ENCODE measurements at places on chromosomes 5 and 9.

DNA sequence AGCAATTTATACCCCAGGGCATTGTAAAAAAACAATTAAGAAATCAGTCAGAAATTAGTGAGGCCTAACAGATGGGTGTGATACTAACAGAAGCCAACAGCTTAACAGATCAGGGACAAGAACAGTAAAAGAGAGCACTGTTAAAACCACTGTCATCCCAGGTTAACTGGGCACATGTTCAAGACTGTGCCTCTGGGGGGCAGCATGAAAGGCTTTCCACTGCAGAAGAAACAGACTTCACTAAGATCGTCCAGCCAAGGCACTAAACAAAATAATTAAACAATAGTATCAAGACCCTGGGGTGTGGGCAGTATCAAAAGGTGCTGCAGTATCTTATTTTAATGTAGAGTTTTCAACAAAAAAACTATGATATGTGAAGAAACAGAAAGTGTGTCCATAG lies 43.5 kb downstream of the FBN2 start:
- no peak for DNase-seq

- DNase-seq, result no peak
Observed at GRCh38 chr5:135027697-135028615, 6.1 kb downstream of the PITX1 start.

- no peak for DNase-seq
Observed at GRCh38 chr5:1235379-1235778, 10.2 kb downstream of the SLC6A18 start.

DNA sequence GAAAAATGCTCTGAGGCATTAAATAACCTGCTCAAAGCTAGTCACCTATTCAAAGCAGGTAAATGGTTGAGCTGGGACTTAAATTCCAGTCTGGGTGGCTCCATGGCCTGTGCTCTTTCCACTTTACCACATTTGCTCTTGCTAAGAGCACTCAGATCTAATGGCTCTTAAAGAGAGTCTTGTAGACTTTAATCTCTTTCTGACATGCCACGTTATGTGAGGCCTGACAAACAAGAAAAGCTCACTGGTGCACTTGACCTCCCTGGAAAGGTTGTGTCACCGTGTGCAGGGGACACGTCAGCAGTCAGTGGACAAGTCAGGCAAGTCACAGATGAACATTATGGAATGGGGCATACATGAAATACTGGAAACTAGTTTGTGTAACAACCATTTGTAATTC lies 129.9 kb upstream of the RPS23 start:
- DNase-seq, result no peak

DNA sequence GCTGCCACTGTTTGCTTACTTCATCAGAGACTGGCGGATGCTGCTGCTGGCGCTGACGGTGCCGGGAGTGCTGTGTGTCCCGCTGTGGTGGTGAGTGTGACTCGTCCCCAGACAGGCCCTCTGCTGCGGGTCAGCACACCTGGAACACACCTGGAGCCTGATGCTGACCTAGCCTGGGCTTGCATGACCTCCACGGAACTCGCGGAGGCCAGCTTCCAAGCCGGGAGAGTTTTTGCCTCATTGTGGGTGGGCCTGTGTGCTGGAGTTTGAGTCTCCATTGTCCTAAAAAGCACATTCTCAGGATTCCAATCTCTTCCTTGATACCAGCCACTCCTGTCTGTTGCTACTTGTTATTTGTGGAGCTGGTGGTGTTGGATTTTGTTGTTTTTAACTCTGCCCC lies 28.1 kb downstream of the SLC22A4 start:
- DNase-seq, result no peak

GRCh38 chr9:128145536-128145935 lies 3.7 kb upstream of the LCN2 start:
- no peak for DNase-seq

DNA sequence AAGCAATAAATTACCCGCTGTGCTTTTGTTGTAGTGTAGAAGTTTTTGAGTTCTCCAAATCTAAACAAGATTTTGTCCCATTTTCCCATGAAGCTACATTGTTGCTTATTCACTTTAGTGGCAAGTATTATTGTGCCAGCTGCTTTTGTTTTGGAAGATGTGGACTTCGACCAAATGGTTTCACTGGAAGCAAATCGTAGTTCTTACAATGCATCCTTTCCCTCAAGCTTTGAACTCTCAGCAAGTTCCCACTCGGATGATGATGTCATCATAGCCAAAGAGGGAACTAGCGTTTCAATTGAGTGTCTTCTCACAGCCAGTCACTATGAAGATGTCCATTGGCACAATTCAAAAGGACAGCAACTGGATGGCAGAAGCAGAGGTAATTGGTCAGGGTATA lies 10.9 kb downstream of the MFAP3 start:
- DNase-seq, result peak; percentile 62

DNA sequence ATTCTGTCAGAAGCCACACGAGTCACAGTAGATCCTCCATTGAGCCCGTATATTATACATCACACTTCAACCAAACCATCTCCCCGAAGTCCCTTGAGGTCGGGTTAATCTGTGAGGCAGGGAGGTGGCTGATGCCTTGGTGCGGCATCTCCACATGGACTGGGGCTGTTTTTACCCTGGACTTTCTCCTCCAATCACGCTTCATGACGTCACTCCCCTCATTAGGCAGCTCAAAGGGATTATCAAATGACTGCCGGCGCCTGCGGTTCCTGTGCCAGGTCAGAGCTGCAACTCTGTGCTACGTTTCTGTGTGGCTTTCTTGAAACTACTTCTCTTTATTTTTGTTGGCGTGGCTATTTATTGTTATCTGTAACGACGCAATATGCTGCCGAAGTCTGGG lies 53.7 kb downstream of the TMOD1 start:
- no peak for DNase-seq

GRCh38 chr5:120510098-120510637 lies 46.1 kb downstream of the PRR16 start:
- no peak for DNase-seq

DNA sequence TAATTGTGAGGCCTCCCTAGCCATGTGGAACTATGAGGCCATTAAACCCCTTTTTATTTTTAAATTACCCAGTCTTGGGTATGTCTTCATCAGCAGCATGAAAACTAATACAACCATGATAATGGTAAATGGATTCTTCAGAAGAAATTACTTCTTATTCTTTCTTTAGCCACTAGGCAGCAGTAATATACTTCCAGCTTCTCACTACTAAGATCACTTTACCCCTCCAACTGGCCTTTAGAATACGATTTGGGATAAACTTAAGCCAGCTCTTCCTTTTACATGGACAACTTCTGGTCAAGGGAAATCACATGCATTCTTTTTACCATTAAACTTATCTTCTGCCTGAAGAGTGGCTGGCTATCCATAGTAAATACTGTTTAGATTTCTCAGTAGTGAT lies 355.4 kb downstream of the MAN2A1 start:
- no peak for DNase-seq

- DNase-seq, result no peak
Observed at GRCh38 chr9:117097761-117098160, 317.1 kb downstream of the ASTN2 start.

GRCh38 chr5:117892360-117892759 lies 1096.0 kb downstream of the DTWD2 start:
- DNase-seq, result no peak

GRCh38 chr9:98998441-98999151 lies 54.9 kb downstream of the COL15A1 start:
- peak; percentile 69 for DNase-seq

DNA sequence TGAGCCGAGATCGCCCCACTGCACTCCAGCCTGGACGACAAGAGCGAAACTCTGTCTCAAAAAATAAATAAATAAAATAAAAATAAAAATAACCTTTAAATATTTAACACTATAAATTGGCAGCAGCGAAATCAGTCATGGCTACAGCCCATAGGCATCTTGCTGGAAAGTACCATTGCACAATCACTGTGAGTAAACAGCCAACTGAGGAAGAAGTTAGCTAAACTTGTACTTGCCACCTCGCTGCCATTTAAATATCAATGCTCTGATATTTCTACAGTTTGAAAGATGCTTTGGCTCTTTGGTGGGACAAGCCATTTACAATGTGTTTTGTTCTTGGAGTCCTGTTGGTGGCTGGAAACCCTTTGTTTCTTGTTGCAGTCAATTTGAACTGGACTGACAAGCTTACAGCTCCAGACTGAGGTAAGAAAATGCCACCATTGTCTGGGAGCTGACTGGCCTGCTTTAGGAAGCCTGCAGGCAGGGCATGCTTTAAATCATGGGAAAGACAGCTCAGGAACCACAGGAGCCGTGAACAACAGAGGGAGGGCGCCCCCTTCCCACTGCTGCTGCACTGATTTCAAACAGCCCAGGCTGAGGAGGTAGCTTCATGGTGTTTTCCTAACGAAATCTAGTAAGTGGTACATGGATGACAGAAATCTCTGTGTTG lies 322.8 kb upstream of the RFX3 start:
- no peak for DNase-seq

GRCh38 chr5:36301858-36302603 lies at the start of gene RANBP3L:
RANBP3L (minus strand) TSS chr5:36301902; CDS start chr5:36301416, 486 bp downstream.
- peak; percentile 15 for DNase-seq

GRCh38 chr9:136055715-136056545 lies 39.2 kb downstream of the NACC2 start:
- DNase-seq, result no peak

GRCh38 chr5:95449460-95449859 lies 58.3 kb downstream of the FAM81B start:
- DNase-seq, result no peak

DNA sequence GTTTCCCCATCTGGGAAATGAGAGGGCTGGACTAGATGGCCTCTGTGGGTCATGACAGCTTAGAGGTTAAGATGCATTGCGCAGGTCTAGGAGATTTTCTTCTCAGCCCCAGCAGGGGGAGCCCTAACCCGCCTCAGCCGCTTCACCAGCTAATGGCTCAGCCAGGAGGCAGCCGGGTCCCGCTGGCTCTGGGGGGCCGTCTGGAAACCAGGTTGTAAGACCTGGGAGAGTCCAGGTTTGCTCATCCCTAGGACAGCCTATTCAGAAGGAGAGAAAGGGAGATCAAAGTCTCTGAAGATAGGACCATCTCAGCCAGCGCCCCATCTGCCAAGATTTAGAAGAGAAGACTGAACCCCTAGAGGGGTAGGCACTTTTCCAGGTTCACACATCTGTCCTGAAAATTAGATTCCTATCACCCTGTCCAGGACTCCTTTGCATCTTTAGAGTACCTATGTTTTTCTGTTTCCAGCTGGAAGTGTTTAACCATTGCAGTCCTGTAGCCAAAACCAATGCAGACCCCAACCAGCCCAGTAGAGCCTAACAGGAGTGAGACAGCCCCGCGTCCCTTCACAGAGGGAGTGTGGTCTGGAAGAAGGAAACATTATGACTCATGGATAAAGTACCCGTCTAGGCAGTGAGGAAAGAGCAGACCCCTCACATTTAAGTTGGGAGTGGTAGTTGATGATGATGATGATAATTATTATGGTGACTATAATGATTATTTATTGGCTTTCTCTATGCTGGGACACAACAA lies 27.5 kb downstream of the SPARC start:
- DNase-seq, result peak; percentile 89

GRCh38 chr5:91194824-91195381 lies 188.2 kb downstream of the ARRDC3 start:
- no peak for DNase-seq

DNA sequence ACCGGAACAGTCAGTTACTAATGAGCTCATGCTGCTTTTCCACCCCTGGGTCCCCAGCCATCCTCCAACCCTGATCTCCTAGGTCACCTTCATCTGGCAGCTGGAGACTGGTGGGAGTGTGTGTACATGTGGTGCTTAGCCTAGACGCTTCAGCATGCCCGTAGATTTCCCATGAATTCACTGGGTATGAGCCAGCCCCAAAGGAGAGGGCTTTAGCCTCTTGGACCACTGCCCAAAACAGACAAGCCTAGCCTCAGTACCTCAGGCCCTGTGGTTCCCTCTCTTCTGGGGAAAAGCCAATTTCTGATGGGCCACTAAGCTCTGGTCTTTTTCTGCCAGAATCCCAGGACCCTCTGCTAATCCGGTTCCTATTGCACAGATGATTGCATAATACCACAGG lies 48.0 kb upstream of the ASTN2 start:
- no peak for DNase-seq

- no peak for DNase-seq
Observed at GRCh38 chr5:34803974-34804732, 34.8 kb upstream of the TTC23L start.

DNA sequence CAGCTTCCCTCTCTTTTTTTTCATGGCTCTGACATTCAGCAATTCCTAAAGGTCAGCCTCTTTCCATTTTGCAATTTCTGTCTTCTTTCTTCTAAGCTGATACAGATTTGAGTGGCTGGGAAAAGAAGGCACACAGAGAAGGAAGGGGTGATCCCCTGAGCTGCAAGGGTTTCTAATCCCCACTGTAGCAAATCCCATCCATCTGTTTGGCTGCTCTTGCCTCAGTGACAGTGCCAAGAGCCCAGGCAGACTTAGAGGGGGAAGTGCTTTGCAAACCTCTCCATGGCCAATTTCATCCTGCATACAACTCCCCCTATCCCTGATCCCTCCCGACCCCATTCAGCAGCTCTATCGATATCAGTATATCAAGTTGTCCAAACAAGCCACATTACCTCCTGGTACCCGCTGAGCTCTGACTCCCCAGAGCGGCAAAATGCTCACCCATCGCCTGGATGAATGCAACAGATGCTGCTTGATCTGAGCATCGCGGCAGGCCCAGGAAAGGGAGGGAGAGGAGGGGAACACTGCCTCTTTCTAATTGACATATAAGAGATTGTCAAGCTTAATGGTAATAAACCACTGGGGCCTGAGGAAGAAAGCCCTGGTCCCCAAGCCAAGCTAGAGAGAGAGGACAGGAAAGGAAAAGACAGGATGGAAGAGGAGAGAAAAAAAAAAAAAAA lies 268.9 kb downstream of the ASTN2 start:
- no peak for DNase-seq

GRCh38 chr5:39518516-39518915 lies 93.7 kb upstream of the DAB2 start:
- DNase-seq, result no peak

GRCh38 chr9:112789473-112789872 lies 38.9 kb downstream of the SNX30 start:
- no peak for DNase-seq

GRCh38 chr9:7467186-7467585 lies 332.4 kb downstream of the DMAC1 start:
- DNase-seq, result no peak

DNA sequence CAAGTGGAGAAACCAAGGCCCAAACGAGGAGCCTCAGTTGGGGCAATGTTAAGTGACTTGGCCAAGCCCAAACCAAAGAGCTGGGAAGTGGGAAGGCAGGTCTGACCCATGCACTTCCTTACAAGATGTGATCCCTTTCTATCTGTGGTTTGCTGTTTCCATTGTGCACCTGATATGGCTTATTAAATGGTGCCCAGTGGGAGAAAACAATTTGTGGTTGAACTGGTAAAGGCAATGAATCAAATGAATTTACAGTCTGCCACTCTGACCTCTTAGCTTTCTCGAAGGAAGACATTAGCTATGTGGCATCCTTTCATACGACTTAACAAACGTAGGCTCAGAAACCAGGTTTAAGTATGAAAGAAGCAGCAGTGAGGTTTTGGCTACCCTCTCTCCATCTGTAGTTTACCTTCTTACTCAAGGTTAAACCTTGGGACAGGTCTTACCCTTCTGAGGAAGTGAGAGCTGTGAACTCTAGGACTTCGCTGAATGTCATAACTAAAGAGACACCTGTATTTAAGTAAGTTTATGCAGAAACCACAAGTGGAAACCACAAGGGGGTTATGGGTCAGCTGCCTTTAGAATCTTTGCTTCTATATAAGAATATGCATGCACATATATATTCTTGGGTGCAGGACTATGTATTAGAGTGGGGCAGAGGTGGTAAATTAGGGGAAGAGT lies 100.5 kb upstream of the SPATA31D4 start:
- DNase-seq, result no peak

- DNase-seq, result no peak
Observed at GRCh38 chr9:134891053-134891452, 10.4 kb downstream of the FCN2 start.
